ENCODE measurements at places on chromosomes 11 and 22. TPM values are rescaled to one million over a fixed set of nuclear protein-coding genes. Genes with fewer than 3 reads are reported as not detected.

- no peaks in the 10 kb centered on the region for H3K4me1 ChIP-seq
- H3K4me3 ChIP-seq = no peak overlapping the region
- DNase-seq = no peak
These were observed 20.5 kb downstream of the POLD3 start for GRCh38 chr11:74612877-74613276.

- no peak overlapping the region for H3K4me3 ChIP-seq
- no peak overlapping the region for H3K27ac ChIP-seq
- H3K36me3 ChIP-seq = no peaks in the 10 kb centered on the region
These were observed 105.3 kb downstream of the PTPRJ start for GRCh38 chr11:48085688-48086087.

- H3K27me3 ChIP-seq = no peaks in the 10 kb centered on the region
- DNase-seq = no peak
- no peaks in the 10 kb centered on the region for H3K4me1 ChIP-seq
- no peak overlapping the region for H3K27ac ChIP-seq
- H3K36me3 ChIP-seq = no peaks in the 10 kb centered on the region
These were observed 28.7 kb downstream of the UPB1 start for GRCh38 chr22:24523873-24524272.

CRYAB gene
- 323 TPM for total RNA-seq

All from aorta (tissue), 5 donors.